ENCODE measurements at places on chromosomes 11 and 22. TPM values are rescaled to one million over a fixed set of nuclear protein-coding genes. Genes with fewer than 3 reads are reported as not detected.

DNA sequence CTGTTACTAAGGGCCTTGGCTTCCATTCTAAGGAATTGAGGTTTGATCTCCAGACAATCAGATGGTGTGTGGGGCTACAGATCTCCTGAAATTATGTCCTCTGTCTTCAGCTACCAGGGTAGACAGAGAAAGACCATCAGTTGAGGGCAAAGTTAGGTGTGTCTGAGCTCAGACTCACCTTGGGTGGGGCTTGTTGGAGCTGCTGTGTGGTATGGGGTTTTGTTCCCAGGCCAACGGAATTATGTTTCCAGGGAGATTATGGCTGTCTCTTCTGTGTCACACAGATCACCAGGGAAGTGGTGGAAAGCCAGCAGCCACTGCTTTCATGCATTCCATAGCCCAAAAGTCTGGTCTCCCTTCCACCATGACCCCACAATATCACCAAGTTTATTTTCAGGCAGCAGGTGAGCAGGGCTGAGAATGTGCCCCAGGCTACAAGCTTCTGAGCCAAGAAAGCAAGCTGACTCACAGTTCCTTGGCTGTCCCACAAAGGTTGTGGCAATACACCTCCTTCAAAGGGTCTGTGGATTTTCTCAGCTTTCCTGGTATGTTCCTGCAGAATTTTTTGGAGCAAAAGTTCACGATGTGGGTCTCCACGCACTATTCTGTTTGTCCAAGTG lies 714.9 kb downstream of the LUZP2 start:
- H3K27me3 ChIP-seq, result no peaks in the 10 kb centered on the region
- H3K4me3 ChIP-seq, result no peak overlapping the region
- no peak overlapping the region for H3K27ac ChIP-seq
- no peaks in the 10 kb centered on the region for H3K36me3 ChIP-seq
- DNase-seq, result no peak

- H3K4me3 ChIP-seq, result peak overlapping the region; percentile 43
- H3K27ac ChIP-seq, result peak overlapping the region; percentile 93
- H3K4me1 ChIP-seq, result peaks cover 92% of the 10 kb centered on the region
- H3K27me3 ChIP-seq, result no peaks in the 10 kb centered on the region
- peak; percentile 69 for DNase-seq
- peaks cover 4% of the 10 kb centered on the region for H3K36me3 ChIP-seq
Observed at GRCh38 chr11:86047275-86047991, 21.5 kb downstream of the PICALM start.

DNA sequence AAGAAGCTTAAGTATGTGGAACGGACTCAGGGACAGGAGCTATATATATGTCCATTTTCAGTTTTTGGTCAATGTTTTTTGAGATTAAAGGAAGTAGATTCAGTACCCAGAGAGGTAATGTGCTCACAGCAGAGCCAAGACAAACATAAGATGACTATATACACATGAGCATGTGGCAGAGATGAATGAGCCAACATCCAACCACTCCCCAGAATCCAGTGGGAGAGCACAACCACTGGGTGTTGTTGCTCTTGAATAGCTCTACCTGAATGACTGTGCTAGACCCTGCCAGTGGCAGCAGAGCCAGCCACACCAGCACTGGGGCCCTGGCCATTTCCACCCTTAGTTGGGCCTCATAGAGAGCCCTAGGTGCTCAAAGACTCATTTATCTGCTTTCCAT lies 10.7 kb upstream of the SYTL2 start:
- H3K4me1 ChIP-seq, result peaks cover 40% of the 10 kb centered on the region
- no peaks in the 10 kb centered on the region for H3K36me3 ChIP-seq
- DNase-seq, result peak; percentile 30
- H3K27ac ChIP-seq, result no peak overlapping the region

GRCh38 chr11:76627606-76628005 lies 42.9 kb downstream of the LRRC32 start:
- H3K4me3 ChIP-seq, result no peak overlapping the region
- no peak for DNase-seq
- H3K27ac ChIP-seq, result peak overlapping the region; percentile 67
- H3K36me3 ChIP-seq, result peaks cover 6% of the 10 kb centered on the region
- H3K4me1 ChIP-seq, result peaks cover 33% of the 10 kb centered on the region

DNA sequence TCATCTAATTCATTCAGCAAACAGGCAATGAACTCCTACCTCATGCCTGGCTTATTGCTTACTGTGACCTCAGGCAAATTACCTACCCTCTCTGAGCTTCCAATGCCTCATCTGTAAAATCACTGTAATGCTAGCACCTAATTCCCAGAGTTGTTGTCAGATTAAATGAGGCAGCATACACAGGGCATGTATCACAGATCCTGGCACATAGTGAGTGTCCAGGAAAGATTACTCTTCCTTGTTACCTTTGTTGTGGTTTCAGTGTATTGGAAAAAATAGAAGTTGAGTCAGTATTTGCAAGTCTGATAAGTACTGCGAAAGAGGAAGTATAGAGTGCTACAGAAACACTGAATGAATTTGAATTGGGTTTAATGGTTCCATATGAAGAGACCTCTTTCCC lies 26.4 kb upstream of the LRRC55 start:
- H3K4me3 ChIP-seq, result no peak overlapping the region
- no peaks in the 10 kb centered on the region for H3K36me3 ChIP-seq

SERPING1 gene
- total RNA-seq, result 0.43 TPM

PATE2 gene
- total RNA-seq, result not detected
